LHCN-M2 (cell line): ENCODE measurements at places on chromosomes 2 and 18. TPM values are rescaled to one million over a fixed set of nuclear protein-coding genes. Genes with fewer than 3 reads are reported as not detected.

The SERPINB12 gene
- total RNA-seq, result 0.29 TPM in 1 of 2 replicates, not detected in the other

The ANKRD30B gene
- 1.1 and 1.4 TPM in 2 replicates for total RNA-seq

DNA sequence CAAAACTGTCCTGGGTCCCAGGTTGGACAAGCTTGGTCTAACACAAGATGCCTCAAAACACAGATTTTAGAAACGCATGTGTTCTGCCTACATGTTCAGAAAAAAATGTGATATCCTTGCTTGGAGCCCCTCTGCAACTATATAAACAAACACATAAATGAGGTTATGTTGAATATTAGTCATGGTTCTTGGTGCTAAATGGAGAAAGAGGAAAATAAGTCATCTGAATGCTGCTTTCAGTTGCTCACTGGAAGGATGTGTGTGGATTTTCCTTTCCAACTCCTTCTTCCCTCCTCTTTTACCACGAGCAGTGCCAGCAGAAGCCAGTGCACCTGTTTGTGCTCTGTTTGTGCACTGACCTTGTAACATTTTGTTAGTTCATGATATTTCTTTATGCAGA lies 85.3 kb downstream of the PIEZO2 start:
- DNase-seq, result peak; percentile 44

GRCh38 chr2:204948024-204948763 lies 402.9 kb downstream of the PARD3B start:
- DNase-seq, result no peak

GRCh38 chr2:191165176-191165643 lies 14.4 kb upstream of the STAT4 start:
- DNase-seq, result peak; percentile 65

GRCh38 chr2:15555760-15556193 lies 5.4 kb downstream of the NBAS start:
- no peak for DNase-seq

DNA sequence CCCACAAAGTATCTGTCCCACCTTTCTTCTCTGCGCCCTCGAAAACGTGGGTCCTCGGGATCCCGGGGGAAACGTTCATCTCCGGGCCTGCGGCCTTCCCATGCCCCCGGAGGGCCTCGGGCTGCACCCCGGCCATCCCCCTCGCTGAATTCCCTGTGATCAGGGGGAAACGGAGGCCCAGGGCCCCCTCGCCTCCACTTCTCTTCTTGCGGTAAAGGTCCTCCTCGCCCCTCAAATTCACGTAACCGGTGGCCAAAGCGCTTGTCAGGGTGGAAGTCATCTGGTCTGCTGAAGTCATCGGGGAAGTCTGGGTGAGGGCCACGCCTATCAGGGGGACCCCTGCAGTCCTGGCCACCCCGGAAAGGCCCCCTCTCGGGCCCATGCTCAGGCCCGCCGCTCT lies 12.3 kb downstream of the SFT2D3 start:
- DNase-seq, result no peak

- peak; percentile 24 for DNase-seq
Measured at GRCh38 chr2:73250872-73251846, 17.1 kb downstream of the CCT7 start.
